ENCODE measurements at places on chromosomes 16 and 17. TPM values are rescaled to one million over a fixed set of nuclear protein-coding genes. Genes with fewer than 3 reads are reported as not detected.

Gene TMC5
- total RNA-seq = 1.1 TPM

Gene KLHL10
- total RNA-seq = 0.12 TPM

Gene GCGR
- total RNA-seq = 14.0 TPM

Gene KRTAP1-5
- total RNA-seq = not detected

Gene ERI2
- total RNA-seq = 21.7 TPM

Gene CLDN7
- total RNA-seq = 65.5 TPM

Gene BAIAP3
- 12.2 TPM for total RNA-seq

Gene SLC5A10
- 0.82 TPM for total RNA-seq

Gene TBKBP1
- total RNA-seq = 13.6 TPM

Gene CA5A
- total RNA-seq = not detected

Gene KRT27
- total RNA-seq = not detected

Gene PRSS22
- 4.1 TPM for total RNA-seq

Gene MYLK3
- total RNA-seq = 15.2 TPM
